ENCODE measurements at places on chromosomes 5 and 9.

DNA sequence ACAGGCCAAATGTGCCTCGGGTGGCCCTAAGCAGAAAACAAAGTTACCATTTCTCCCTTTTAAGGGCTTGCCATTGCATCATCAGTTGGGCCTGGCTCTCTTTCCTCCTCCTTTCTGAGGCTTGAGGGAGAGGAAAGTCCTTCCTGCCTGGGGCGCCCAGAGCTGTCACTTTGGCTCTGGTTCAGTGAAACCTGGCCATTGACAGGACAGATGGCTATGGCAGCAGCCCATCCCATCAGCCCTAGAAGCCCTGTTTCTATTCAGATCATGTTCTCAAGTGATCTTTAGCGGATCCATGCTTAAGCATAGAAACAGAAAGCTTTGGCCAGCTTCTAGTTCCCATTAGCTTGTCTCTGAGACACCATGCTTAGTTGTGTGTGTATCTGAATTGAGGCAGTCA, 293.4 kb downstream of the YTHDC2 start:
- DNase-seq, result peak; percentile 74

- DNase-seq, result peak; percentile 45
These were observed 33.2 kb upstream of the CSF1R start for GRCh38 chr5:150119421-150120061.

DNA sequence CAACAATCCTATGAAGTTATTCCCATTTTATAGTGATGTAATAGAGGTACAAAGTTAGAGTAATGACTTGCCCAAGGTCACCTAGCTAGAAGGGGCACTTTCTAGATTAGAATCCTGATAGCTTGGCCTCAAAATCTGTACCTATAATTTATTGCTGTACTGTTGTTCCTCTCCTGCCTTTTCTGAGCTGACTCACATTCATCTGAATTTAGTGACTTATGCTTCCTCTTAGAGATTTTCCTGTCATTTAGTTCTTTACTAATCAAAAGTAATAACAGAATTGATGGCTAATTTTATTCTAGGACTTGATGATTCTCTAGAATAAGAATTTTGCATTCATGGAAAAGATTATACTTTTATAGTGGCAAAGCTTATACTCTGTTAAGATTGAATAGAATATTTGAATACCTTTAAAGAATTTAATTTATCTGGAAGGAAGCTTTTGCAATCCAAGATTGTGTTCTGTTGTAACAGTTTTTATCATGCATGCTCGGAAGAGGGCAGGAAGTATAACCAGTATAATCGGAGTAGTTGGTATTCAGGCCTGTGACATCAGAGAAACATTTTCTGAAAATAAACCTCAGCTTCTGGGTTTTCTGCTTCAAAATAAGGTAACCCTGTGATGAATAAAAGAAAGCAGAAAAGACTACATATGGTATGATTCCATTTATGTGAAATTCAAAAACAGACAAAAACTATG, 21.3 kb downstream of the CYSTM1 start:
- DNase-seq, result no peak

DNA sequence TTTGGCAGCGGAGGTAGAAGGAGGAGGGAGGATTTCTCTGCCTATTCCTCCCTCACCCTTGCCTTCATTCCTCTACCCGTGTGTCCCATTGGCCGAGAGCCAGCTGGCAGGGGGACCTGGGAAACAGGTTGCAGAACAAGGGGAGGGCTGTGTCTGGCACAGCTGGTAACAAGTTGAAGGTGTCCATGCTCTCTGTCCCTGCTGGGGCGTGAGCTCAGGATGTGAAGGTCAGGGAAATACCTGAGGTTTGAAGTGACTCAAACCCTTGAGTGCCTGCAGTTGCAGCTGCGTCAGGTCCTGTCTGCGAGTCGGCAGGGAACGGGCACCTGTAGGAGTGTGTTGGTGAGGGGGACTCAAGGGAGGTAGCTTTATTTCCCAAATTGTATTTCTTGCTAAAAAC, 16.2 kb downstream of the MIGA2 start:
- DNase-seq, result no peak

DNA sequence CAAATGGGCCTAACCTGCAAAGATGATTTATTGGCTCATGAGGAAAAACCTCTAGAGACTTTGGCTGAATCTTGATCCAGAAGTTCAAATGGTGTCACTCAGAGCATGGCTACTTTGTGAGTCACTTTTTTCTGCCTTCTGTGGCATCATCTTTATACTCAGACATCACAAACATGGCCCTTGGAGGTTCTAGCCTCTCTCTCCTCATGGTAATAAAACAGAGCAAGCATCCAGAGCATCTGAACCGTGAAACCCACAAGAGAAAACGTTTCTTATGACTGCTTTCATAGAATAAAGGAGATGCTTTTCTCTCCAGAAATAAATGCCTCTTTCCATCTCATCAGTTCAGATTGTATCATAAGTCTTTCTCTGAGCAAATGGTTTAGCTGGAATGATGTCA, 780.3 kb downstream of the KCTD16 start:
- no peak for DNase-seq

- DNase-seq, result peak; percentile 47
These were observed 118.6 kb upstream of the IRX4 start for GRCh38 chr5:2001300-2001699.

GRCh38 chr9:91710158-91710557, 239.9 kb downstream of the ROR2 start:
- DNase-seq, result peak; percentile 12

DNA sequence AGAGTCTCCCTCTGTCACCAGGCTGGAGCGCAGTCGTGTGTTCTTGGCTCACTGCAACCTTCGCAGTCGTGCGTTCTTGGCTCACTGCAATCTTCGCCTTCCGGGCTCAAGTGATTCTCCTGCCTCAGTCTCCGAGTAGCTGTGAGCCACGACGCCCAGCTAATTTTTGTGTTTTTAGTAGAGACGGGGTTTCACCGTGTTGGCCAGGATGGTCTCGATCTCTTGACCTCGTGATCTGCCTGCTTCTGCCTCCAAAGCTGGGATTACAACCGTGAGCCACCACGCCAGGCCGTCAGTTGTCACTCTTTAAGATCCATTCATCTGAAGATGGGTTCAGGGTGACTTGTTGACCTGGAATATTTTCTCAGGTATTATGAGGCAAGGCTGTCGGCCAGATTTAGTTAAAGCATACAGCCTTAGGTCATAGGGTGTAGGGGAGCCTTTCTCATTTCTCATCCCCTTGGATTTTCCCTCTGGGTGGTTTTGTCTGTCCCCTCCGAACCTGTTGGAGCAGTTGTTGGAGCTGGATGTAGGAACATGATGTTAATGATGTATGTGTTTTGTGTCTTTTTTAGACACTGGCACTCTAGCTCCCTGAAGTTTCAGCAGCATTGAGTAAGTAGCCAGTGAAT, 1.6 kb downstream of the SLC22A5 start:
- peak; percentile 41 for DNase-seq

GRCh38 chr5:145347026-145347616, 488.0 kb downstream of the PRELID2 start:
- peak; percentile 59 for DNase-seq

DNA sequence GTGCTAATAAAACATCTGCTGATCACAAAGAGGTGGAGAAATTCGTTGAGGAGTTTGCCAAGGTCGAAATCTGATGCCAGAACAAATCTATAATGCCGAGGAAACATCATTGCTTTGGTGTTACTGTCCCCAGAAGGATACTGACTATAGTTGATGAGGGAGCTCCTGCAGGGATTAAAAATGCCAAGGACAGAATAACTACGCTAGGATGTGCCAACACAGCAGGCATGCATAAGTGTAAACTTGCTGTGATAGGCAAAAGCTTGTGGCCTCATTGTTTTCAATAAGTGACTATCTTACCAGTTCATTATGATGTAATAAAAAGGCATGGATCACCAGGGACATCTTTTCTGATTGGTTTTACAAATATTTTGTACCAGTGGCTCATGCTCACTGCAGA, 66.8 kb upstream of the ADCY2 start:
- no peak for DNase-seq

GRCh38 chr9:6502399-6502798, 89.4 kb downstream of the UHRF2 start:
- no peak for DNase-seq

DNA sequence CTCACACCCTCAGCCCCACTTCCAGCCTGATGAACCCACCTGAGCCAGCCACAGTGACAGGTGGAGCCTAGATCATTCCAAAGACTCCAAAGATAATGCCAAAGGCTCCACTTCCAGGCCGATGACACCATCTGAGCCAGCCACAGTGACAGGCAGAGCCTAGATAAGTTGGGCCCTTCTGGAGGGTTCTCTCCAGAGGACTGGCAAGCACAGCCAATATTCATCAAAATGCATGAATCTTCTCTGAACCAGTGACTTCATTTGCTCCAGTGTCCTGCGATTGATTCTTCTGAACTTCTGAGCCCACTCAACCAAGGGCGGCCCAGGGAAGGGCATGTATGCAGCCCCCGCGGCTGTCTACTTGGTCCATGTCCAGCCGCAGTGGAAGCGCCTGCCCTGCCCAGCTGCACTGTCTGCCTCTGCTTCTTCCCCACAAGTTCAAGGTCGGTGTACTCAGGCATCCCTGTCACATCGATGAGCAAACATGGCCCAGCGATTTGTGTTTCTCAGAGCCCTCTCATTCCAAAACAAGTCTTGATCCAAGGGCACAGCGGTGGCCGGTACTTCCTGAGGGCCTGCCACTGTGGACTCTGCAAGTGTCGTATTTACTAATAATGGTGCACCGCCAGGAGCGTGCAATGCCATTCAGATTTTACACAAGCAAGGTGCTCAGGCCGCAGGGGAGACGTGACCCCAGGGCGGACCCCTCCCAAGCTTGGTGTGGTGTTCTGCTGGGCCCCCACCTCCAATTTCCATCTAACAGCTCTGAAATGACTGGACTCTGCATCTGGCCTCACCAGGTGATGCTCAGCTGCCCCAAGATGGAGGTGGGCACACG, 107.0 kb downstream of the VAV2 start:
- no peak for DNase-seq

All from islet precursor cell (in vitro differentiated cells).